Suprapubic skin (tissue), 4 donors: ENCODE measurements at places on chromosomes 12 and 14. TPM values are rescaled to one million over a fixed set of nuclear protein-coding genes. Genes with fewer than 3 reads are reported as not detected.

The RNU4-1 gene
- total RNA-seq, result not detected

The SLC25A47 gene
- total RNA-seq, result 0.30 TPM

The PTGER2 gene
- 1.0 TPM for total RNA-seq

The KIF5A gene
- total RNA-seq, result 0.08 TPM

The GPR135 gene
- total RNA-seq, result 1.7 TPM
